ENCODE measurements at places on chromosomes 4 and X. TPM values are rescaled to one million over a fixed set of nuclear protein-coding genes. Genes with fewer than 3 reads are reported as not detected.

FGB gene
- 1.8 TPM for total RNA-seq

CCNB3 gene
- total RNA-seq, result 0.68 TPM

DIPK2B gene
- 31.9 TPM for total RNA-seq

MUC7 gene
- not detected for total RNA-seq

RIPPLY1 gene
- total RNA-seq, result not detected

PNMA3 gene
- total RNA-seq, result 0.28 TPM

WDFY3 gene
- total RNA-seq, result 116 TPM

HS6ST2 gene
- 14.3 TPM for total RNA-seq

DNA sequence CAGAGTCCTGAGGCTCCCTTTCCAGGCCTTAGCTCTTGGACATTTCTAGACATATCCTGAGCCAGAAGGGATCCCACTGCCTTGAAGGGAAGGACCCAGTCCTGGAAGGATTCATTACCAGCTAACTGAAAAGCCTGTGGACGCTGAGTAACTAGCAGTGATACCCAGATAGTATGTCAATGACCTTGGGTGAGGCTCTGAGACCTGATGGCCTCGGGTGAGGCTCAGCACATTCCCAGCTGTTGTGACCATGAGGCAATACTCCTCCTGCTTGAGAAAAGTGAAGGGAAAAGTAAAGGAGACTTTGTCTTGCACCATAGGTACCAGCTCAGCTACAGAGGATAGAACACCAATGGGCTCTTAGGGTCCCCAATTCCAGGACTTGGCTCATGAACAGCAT, 268.1 kb downstream of the DKK2 start:
- DNase-seq, result no peak

GRCh38 chr4:114527637-114528036, 71.0 kb upstream of the UGT8 start:
- no peak for DNase-seq

DNA sequence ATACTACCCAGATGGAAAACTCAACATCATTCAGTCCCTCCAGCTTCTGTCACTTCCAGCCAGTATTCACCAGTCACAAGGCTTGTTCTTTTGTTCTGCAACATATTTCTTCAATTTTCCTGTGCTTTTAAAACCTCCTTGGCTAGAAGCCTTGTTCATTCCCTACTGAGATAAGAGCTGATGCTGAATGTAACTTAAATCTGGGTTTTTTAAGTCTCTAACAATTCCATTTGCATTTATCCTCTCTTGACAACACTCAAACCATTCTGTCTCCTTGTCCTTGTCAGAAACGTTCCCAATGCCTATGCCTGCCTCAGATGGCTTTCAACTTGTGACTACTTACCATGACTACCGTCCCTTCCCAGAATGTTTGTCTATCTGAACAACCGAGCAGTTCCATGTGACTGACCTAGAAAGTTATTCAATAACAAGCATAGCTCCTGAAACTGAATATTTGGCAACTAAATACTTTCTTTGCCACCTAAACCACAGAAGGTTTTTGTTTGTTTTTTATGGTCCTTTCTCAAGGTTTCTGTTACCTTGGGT, 682.9 kb upstream of the GALNTL6 start:
- DNase-seq, result no peak

GRCh38 chrX:13923289-13923688, 106.4 kb upstream of the GPM6B start:
- DNase-seq, result no peak

GRCh38 chrX:10496345-10496965, 123.9 kb downstream of the MID1 start:
- DNase-seq, result peak; percentile 62

GRCh38 chr4:166798126-166798525, 436.2 kb downstream of the SPOCK3 start:
- no peak for DNase-seq

DNA sequence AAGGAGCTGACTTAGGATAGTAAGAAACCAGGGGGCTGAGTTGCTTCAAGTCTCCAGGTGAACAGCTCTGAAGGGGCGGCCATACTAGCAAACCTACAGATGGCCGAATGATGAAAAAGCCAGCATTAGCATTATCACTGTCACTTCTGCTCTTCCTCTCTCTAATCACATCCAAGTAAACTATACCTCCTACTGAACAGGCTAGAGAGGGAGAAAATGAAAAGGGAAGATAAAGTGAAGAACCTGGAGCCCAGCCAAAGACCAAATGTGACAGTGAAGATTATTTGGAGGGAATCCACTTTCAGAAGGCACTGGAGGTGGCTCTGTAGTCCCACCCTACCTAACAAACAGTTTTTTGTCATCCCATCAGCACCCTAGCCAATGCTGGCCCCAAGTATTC, 50.4 kb upstream of the PRPS1 start:
- no peak for DNase-seq

GRCh38 chr4:34953145-34953799, 1291.0 kb downstream of the ARAP2 start:
- DNase-seq, result no peak

GRCh38 chrX:133465254-133465653, 50.0 kb upstream of the GPC4 start:
- DNase-seq, result no peak

GRCh38 chrX:4579999-4580398, 866.5 kb upstream of the PRKX start:
- no peak for DNase-seq

DNA sequence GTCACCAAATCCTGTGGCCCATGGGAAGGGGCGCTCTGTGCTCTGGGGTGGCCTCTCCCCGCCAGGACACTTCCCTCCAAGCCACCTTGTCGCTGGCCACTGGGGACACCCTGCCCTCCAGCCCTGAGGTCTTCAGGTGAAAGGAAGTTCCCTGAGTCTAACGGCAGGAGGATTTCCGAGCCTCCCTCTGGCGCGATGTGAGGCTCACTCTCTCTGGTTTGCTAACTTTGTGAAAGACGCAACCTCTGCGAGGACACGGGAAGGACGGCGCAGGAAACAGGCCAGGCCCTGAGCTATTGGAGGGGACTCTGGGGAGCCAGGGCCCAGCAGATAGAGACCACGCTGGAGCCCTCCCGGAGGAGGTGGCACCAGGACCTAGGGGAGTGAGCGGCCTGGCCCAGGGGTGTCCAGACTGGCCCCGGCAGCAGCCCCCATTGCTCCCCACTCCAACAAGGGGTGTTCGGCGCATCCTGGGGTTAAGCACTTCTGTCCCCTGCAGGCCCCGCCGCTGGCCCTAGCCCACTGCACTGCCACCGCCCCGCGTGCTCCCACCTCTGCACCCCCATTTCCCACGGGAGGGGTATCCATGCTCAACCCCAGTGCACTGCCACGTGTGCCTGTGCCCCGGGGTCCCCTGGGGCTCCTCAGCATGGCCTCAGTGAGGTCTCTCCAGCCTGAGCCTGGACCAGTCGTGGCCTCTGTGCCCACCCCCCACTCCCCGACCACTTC, 72.2 kb upstream of the MXD4 start:
- DNase-seq, result no peak

GRCh38 chr4:41215155-41215554, 813 bp upstream of the APBB2 start:
- DNase-seq, result no peak

DNA sequence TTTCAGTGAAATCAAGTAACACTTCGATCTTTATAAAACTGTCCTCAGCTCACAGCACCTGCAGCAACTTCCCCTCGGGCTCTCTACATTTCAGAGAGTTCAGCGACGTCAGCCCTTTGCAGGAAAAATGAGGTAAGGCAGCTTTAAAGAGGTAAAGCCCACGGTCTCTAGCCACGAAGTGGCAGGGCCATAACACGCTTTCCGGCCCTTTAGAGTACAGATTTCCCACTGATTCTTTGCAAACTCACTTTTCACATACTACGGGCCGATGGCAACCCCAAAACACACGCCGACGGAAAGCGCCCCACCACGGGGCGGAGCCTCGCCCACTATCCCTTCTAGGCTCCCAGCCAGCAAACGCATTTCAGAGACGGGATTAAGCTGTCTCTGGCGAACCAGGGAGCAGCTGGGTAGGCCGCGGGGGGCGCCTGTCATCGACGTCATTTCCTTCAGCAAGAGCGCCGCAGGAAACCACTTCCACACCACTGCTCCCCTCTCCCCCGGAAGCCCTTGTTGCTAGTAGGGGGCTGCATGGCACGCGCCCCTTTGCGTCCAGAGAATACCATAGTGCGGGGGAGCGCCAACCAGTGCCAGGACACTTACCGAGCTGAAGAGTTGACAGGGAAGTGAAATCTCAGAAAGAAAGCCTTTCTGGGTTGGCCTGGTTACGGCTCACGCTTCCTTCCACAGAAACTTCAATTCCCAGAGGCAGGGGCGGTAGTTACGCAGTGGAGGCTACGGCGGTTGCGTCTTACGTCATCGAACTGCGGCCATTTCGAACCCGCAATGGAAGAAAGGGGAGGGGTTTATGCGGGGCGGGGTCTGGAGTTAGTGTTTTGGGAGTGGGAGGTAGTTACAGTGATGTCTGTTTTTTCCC, at the start of gene TRMT10A:
TRMT10A (minus strand) TSS at position 730 of the 877 bp plus-strand sequence. CDS start 4,701 bp downstream, outside the sequence.
- DNase-seq, result peak; percentile 99

- DNase-seq, result no peak
Observed at GRCh38 chr4:37439809-37440474, 195.4 kb downstream of the NWD2 start.

DNA sequence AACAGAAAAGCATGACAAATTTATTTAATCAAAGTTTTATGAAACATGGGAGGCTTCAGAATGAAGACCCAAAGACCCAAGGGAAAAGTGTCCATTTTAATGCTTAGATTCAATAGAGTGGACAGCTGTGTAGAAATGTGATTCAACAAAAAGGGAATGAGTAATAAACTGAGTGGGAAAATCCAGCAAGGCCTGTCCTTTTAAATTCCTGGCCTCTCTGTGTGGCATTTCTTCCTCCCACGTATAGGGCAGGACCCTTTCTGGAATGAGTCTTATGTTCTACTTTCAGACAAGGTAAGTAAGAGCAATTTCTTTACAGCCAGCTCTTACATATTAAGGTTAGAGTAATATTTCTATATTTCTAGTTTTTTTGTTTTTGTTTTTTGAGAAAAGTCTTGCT, 14.5 kb downstream of the AASDH start:
- no peak for DNase-seq

DNA sequence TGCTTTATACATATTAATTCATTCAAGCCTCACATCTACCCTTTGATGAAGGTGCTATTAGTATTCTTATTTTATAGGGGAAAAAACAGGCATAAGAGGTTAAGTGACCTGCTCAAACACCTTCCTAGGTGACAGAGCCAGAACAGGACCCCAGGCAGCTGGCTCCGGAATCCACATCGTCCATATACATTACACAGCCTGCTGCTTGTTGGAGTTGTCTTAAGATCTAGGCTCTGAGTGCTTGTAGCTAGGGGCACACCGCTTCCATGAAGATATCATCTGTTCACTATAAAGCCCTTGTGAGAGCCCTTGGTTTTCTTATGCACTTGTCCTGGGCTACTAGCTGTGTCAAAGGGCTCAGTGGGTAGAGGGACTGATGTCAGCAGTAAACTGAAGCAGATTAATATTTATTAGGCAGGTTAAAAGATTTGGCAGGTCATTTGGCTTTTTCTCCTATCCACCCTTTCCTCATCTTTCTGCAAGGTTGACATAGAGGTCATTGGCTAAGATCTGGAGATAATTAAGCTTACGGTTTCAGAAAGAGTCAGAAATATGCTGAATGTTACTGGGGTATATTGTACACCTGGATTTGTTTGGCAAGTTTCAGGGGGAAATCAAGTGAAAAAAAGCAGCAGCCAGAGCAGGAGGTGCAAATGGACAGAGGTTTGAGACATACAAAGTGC, 195.4 kb downstream of the SOWAHB start:
- DNase-seq, result no peak

DNA sequence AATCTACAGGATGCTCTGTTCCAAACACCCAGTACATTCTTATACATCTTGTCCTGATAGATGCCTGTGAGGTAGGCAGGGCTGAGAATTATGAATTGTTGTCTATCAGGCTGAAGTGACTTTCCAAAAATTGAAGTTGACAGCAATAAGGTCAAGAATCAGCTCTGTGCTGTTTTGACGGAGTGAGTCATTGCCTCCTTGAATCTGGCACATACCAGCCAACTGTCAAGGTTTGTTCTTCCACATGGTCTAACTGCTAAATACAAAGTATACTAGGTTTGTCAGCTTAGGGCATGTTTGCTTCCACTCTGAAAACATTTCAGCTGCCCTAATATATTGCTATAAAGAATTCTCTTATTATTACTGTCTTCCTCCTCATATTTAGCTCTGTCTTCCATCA, 32.3 kb downstream of the SH3RF1 start:
- DNase-seq, result no peak

GRCh38 chrX:45788315-45788714, 587.6 kb upstream of the DIPK2B start:
- no peak for DNase-seq

- no peak for DNase-seq
Observed at GRCh38 chr4:185332575-185333464, 62.9 kb downstream of the LRP2BP start.

GRCh38 chr4:107877361-107877760, 52.6 kb downstream of the SGMS2 start:
- no peak for DNase-seq

DNA sequence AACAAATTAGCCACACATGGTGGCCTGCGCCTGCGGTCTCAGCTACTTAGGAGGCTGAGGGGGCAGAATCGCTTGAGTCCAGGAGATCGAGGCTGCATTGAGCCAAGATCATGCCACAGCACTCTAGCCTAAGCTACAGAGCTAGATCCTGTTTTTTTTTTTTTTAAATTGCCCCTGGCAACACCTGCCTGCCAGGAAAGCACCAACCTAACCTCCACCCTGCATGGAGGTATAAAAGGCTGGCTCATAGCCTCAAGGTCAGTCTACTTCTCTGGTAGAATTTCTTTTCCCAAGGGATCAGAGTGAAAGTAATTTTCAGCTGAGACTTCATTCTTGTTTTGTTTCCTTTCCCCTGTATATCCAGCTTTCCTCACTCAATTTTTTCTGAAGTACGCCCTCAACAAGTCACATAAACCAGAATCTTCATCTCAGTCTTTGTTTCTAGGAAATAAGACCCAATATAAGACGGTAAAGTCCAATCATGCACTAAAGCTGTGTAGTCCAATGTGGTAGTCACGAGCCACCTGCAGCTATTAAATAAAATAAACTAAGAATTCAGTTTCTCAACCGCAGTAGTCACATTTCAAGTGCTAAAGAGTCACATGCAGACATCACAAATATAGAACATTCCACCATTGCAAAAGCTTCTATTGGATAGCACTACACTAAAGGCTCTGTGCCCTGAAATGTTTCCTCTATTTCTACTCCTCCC, 113.3 kb downstream of the HPGD start:
- no peak for DNase-seq

DNA sequence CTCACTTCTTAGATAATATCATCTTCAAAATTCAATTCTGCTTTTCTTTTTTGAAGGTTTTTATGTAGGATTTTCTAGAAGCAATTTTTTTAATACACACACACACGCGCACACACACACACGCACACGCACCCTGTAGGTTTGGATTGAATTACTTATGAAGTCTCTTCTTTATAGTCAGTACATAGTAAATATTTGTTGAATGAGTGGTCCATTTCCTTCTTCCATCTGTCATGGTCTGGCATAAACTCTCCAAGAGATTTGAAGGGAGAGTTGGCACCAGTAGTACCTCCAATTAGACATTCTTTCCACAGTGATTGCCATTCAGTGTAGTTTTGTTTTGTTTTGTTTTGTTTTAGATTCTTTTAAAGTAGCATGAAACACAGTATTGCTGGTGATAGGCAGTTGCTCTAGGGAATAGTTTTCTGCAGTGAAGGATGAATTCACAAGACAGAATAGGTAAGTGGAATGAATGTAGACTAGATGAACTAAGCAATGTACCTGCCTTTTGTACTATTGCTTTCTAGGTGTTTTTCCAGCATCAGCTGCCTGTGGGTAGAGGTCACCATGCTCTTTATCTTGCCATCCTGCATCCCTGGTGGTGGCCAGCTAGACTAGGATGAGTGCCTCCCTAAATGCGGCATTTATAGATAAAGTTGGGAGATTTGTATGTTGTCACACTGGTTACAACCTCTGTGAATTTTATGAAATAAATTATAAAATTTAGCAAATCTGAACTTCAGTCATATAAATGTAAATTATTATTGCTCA, 20.5 kb downstream of the PDLIM5 start:
- DNase-seq, result no peak
